ENCODE measurements at places on chromosomes 2 and 18.
A peak's percentile ranks its signal among the peaks of the same experiment; 100 is the strongest.

- DNase-seq: peak; percentile 84
Observed at GRCh38 chr2:68828887-68829708, 42.1 kb downstream of the BMP10 start.

DNA sequence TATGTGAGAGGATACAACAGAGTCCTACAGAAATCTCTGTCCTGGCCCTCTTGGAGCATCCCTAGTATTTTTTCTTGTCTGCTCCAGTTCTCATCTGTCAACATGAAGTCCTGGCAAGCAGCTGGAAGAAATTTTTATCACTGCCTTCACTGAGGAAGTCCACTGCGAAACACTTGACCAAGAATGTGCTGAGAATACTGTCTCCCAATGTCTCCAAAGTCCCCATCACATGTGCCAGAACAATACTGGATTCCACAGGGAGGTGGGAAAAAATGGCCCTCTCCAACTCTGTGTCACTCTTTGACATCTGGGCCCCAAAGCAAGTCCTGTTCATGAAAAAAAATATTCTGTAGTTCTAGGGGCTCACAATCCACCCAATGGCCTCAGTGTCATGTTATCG is 32.8 kb upstream of the PGAP1 start:
- no peak for DNase-seq

- DNase-seq: peak; percentile 24
Observed at GRCh38 chr2:79511320-79511951, 1.4 kb upstream of the CTNNA2 start.

- DNase-seq: no peak
Observed at GRCh38 chr2:231604101-231604684, 11.5 kb downstream of the TEX44 start.

DNA sequence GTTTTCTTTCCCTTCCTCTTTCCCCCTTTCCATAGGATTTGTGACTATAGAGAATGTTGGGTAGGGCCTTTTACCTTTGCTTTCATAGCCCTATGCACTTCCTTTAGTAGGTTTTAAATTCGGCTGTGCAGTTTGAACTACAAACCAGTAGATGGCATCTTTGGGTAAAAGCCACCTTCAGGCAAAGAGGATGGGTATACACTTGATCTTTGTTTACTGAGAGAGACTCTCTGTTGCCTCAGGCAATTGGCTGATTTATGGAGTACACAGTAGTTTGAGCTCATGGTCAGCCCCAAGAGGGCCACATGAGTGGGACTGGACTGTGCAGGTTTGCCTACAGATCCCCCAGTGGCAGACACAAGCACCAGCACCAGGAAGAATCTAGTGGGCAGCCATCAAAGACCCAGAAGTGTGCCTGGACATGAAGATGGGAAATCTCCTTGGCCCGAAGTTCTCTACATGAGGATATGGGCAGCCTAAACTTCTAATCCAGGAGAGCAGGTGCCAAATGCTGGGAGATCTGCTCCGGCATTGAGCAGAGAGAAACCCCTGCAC is 1304.3 kb upstream of the DDX18 start:
- DNase-seq: no peak

DNA sequence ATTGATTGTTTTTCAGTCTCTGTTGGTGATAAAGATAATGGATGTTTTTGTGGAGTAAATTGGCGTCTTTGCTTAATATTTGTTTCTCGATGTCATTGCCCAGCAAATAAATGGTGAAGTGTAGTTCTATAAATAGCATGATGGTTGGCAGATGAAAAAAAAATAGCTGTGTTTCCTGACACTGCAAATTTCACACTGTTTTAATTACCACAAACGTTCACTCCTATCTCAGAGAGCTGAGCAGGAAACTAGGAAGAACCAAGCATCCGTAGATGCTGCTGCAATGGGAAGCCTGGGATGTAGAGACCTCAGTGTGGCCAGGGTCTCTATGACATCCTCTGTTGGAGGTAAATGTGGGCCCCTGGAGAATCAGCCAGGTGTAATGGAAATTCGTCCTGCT is 183.2 kb downstream of the CYRIA start:
- no peak for DNase-seq

- DNase-seq: no peak
Observed at GRCh38 chr2:235722869-235723268, 229.0 kb downstream of the AGAP1 start.

GRCh38 chr18:9732031-9732430 is 23.9 kb downstream of the RAB31 start:
- no peak for DNase-seq

GRCh38 chr18:8865934-8866333 is 160.6 kb downstream of the MTCL1 start:
- no peak for DNase-seq

DNA sequence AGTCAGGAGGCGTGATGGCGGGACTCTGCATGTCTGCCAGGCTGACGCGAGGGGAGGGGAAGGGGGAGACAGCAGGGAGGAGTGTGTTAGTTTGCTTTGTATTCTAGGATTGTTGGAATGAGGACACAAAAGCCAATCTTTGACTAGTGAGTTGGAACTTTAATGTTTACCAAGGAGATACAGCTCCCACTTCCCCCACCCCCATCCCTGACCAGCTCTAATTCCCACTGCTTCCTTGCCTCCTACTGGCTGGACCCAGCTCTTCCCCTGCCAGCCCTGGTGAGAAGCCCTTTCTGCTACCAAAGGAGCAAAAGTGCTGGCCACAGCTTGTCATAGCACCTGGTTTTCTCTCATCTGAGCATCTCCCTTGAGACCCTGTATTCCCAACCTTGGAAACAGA is 84.5 kb downstream of the CELF4 start:
- DNase-seq: no peak

GRCh38 chr2:128285329-128285931 is 33.2 kb downstream of the HS6ST1 start:
- no peak for DNase-seq

DNA sequence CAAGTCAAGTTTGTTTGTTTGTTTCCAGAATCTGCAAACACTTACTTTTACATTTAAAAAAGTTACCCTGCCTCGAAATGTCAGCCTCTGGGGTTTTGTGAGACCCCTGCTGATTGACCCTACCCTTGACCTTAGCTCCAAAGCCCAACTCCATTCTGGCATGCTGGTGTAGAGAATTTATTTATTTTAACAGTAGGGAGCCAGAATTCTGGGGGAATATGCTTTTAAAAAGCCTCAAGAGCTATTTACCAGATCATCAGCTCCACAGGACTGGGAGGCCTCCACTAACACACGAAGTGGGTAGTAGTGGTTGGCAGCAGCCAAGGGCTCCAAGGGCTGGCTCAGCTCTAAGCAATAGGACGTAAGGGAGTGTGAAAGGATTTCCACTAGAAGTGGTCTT is 23.2 kb upstream of the GREB1L start:
- no peak for DNase-seq

GRCh38 chr2:110807522-110807921 is 75.1 kb downstream of the ACOXL start:
- no peak for DNase-seq

DNA sequence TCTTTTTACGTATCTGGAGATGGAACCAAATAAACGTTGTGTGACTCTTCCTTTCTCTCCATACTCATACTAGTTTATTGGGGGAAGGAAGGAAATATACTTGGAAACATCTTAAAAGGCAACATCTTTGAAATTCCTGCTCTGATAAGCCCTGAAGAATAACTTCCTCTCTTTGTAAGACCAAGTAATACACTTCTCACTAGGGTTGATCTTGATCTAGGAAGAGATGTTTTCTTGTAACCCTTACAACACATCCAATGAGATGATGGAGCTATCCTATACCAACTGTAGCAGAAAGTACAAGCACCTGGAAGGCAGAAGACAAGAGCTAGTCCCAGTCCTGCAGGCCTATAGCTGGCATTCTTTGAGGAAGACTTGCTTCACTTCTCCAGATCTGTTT is 2.0 kb downstream of the ANKRD44 start:
- no peak for DNase-seq

All from activated CD4-positive, alpha-beta T cell treated with anti-CD3 and anti-CD28 coated beads, Interleukin-2, amount 10 ng/mL, durations not matched to agents 7 days and 5 days (primary cell).